Posterior cingulate gyrus (tissue), 11 donors: ENCODE measurements at places on chromosomes 3 and 15.

GRCh38 chr3:94294806-94295205, 231.9 kb downstream of the NSUN3 start:
- DNase-seq = no peak

DNA sequence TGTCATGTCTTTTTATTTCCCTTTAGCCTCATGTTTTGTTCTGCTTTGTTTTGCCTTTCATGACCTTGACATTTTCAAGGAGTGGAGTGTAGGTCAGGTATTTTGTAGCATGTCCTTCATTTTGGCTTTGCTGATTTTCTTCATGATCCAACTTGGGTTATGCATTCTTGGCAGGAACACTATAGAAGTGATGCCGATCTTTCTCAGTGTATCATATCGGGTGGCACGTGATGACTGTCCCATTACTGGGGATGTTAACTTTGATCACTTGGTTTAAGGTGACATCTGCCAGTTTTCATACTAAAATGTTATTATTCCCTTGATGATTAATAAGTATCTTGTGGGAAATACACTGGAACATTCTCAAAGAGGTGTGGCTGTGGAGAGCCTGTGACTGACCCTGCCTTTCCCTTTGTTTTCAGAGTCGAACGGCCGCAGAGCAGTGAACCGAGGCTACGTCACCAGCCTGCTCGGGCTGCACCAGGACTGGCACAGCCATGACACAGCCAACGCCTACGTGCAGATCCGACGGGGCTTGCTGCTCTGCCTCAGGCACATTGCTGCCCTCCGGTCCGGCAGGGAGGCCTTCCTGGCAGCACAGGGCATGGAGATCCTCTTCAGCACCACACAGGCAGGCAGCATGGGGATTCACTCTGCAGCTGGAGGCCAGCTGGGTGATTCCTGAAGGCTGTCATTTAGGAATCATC, 167.7 kb downstream of the AGBL1 start:
- no peak for DNase-seq

GRCh38 chr15:33621141-33621540, 310.4 kb downstream of the RYR3 start:
- DNase-seq = no peak

DNA sequence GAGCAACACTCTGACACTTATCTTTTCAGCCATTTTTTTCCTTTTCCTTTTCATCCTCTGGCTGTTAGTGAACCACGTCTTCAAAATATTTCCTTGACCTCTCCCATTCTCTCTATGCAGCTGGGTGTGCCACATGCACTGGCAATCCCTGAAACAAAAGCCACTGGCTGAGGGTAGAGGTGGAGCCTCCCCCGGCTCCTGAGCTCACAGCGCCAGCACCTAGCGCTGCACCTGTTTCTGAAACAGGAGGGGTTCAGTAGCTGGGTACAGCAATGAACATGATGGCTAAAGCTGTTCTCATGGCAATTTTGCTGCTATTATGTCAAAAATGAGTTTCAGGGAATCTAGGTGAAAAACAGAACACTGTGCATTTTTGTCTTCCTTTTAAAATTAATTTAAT, 314.7 kb upstream of the ATP10A start:
- no peak for DNase-seq

DNA sequence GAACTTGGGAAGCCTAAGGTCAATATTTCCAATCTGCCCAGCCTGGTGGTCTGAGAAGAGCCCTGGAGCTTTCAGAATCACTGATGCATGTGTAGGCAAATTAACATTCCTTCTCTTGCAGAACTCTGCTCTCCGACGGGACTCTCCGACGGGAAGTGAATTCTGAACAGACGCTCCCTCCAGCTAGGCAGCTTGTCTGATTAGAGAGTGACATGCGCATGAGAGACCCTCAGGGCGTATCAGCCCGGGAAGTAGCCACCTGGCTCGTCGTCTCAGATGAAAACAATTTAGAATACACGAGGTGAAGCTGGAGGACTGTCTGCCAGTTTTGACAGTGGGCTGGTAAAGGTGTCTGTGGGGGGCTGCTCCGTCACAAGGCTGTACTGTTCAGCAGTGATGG, 103.1 kb downstream of the DGKG start:
- DNase-seq = no peak

DNA sequence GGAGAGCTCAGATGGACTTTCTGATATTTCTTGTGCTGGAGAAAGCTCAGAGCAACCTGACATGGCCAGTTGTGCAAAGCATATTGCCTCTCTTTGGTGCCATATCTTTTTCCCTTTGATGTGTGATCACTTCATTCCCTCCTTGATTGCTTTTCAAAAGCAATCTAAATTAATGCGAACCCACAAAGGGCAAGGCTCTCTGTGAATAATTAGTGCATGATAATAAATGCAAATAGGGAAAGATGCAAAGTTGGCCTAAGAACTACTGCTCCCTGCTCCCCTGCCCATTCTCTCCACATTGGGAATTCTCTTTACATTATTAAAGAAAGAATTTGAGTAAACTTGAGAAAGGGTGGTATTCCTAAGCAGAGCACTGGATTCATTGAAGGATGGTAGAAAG, 60.9 kb downstream of the SRGAP3 start:
- DNase-seq = no peak

DNA sequence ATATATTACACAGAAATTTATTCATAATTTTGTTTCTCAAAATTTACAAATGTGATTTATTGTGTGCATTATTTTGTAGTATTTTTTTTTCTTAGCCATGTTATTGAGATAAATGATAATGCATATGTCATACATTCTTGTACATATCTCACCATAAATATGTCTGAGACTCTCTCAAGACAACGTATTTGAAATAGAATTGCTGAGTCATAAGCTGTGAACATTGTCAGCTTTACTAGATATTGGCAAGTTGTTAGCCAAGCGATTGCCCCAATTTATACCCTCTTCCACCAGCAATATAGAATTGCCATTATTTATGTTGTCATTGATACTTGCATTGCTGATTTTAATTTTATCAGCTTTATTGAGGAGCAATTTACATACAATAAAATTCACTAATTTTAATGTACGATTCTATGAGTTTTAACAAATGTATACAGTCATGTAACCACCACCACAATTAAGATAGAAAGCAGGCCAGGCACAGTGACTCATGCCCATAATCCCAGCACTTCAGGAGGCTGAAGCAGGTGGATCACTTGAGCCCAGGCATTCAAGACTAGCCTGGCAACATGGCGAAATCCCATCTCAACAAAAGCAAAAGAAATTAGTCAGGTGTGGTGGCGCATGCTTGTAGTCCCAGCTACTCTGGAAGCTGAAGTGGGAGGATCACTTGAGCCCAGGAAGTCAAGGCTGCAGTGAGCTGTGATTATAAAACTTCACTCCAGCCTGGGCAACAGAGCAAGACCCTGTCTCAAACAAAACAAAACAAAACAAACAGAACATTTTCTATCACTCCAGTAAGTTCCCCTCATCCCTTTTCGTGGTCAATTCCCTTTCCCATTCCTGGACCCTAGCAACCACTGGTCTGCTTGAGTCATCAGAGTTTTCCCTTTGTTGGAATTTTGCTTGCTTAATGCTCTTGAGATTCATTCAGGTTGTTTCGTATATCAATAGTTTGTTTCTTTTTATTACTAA, 373.1 kb downstream of the MFSD1 start:
- no peak for DNase-seq

DNA sequence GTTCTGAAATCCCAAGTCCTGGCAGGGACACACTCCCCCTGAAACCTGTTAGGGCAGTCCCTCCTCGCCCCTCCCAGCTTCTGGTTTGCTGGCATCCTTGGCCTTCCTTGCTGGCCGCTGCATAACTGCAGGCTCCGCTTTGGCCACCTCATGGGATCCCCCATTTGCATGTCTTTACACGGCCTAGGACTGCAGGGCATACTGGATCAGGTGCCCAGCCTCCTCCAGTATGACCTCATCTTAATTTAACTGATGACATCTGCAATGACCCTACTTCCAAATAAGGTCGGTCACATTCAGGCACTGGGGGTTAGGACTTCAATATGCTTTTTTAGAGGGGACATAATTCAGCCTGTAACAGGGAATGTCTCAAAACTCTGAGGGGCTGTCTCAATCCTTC, 173.3 kb downstream of the RAB11A start:
- peak; percentile 36 for DNase-seq

DNA sequence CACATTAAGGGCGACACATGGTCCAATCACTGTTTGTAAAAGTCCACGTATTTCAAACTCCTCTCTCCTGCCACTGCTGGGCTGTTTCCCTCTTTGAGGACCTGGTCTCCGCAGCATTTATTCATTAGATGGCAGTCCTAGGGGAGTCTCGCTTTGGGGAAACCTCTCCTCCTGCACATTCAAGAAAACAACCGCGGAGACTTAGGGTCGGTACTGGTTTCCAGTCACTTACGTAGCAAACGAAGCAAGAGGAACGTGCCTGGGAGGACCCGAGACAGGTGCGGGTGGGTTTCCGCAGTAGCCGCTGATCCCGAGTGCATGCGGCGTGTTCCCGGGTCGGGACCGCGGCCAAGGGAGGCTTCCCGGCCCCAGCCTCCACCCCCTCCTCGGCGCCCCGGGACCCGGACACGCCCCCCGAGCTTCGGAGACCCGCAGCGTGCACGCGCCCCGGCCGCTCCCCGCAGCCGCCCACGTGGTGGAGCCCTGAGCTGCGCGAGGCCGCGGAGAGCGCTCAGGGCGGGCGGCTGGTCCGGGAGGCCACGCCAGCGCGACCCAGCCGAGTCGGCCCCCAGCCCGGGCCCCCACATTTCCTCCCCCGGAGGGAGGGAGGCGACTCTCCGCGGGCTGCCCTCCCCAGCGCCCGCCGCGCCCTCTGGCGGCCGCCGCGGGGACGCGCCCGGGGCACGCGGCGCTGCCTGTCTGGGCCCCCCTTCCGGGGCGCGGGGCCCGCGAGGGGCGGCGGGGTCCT, 1.1 kb upstream of the IGF1R start:
- peak; percentile 73 for DNase-seq

GRCh38 chr15:90165659-90166489, 35.3 kb upstream of the SEMA4B start:
- no peak for DNase-seq
